NCI-H2171 (cell line): ENCODE measurements at places on chromosomes 1 and 21.

GRCh38 chr1:169460191-169460833 is 25.4 kb downstream of the SLC19A2 start:
- no peak for DNase-seq

DNA sequence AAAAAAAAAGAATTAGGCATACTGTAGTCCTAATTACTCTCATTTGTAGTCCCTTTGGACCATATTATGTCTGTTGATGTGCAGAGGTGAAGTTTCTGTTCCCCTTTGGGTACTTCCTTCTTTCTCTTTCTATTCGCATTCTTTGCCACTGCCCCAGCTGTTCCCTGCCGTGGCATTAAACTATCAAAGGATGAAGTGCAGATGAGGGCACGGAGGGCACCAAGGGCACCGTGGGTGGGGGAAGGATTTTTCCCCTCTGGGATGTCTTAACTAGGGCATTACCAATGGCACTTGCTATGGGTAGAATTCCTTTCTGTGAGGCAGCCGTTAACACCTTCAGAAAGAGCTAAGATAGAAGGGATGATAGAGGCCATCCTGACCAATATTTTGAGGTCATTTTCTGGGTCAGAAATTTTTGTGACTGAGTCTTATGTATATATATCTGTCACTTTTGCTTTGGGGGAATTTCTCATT is 4.9 kb upstream of the MAPKAPK2 start:
- no peak for DNase-seq

DNA sequence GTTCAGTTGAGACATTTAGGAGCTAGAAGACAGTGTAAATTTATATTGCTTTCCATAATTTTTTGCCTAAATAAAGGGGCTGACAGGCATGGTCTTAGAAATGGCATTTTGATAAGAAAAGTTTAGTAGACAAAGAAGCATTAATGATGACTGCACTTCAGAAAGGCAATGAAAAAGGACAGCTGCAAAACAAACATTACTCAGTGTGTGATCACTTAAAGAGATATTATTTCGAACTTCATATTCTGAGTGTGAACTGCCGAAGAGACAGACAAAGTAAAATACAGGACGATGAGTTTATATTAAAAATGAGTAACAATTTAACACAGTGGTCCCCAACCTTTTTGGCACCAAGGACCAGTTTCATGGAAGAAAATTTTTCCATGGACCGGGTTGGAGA is 243.1 kb downstream of the DPYD start:
- no peak for DNase-seq

DNA sequence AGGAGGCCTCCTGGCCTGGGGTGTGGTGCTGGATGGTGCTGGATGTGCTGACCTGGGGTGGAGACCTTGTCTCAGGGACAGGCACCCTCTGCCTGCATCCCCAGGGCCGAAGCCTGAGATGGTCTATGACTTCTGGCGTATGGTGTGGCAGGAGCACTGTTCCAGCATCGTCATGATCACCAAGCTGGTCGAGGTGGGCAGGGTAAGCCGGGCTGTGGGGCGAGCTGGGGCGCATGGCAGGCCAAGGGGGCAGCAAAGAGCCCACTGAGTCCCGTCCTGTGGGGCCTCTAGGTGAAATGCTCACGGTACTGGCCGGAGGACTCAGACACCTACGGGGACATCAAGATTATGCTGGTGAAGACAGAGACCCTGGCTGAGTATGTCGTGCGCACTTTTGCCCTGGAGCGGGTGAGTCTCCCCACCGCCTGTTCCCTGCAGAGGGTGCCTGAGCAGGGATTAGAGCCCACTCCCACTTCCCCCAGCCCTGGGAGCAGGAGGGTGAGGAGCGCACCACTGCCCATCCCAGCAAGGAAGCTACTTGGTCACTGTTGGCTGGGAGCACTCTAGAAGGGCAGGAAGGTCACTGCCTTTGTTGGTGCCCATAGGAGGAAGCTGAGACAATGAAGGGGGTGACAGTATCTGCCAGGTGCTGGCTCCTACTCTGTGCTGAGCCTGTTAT is 75.2 kb downstream of the PTPRU start:
- DNase-seq = no peak

DNA sequence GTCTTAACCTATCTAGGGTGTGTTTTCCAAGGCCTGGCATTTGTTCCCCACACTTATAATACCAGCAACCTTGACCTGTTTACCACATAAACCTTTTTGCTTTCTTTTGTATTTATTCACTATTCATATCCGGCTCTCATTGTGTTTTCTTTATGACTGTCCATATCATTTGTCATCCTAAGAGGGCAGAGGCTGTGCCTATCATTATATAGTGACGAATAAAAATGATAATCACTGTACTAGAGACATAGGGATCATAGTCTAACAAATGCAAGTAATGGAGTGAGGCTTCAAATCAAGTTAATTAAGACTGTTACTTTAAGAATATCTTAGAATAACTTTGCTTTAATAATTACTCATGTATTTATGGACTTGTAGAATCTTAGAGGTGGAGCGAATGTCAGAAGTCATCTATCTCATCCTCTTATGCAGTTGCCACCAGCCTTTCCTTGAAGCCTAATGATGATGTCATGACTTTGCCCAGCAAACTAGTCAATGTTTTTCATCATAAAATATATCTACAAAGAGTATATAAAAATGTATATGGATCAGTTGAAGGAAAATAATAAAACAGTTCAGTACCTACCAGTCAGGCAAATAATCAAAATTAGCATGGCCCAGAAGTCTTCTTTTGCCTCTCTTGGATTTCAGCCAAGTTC is 4.7 kb upstream of the ETV3 start:
- no peak for DNase-seq

- DNase-seq = no peak
Measured at GRCh38 chr1:154866257-154867063, 3.6 kb downstream of the KCNN3 start.

- DNase-seq = peak; percentile 28
Measured at GRCh38 chr1:57423656-57424211, at the start of gene DAB1. TSS of gene DAB1 (minus strand) at chr1:57424060. CDS start at chr1:57291030, 133,030 bp downstream.

GRCh38 chr21:32364387-32364786 is 28.4 kb downstream of the URB1 start:
- no peak for DNase-seq

DNA sequence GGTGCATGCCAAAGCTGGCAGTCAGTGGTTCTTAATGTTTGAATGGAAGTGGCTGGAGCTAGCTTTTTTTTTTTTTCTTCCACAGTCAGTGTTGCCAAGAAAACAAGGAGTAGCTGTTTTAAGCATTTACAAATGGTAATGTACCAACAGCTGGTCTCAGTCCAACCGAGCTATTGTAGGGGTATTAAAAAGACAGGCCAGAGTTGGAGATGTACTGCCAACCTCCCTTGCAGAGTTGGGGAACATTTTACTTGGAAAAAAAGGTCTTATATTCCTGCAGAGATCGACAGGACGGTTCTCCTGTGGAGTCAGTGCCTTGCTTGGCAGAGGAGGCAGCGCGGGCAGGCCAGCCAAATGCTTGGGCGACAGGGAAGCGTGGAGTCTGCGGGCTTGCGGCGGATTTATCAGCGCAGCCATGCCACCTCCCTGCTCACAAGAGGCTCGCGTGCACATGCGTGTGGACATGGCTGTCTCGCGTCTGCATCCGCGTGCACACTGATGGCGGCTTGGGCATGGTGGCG is 338.1 kb downstream of the RPS6KC1 start:
- no peak for DNase-seq

GRCh38 chr1:8312235-8313218 is 5.4 kb upstream of the SLC45A1 start:
- DNase-seq = no peak

GRCh38 chr1:51236531-51237350 is 668 bp downstream of the RNF11 start:
- DNase-seq = peak; percentile 3

GRCh38 chr1:192627901-192628300 is 8.0 kb upstream of the RGS13 start:
- no peak for DNase-seq

DNA sequence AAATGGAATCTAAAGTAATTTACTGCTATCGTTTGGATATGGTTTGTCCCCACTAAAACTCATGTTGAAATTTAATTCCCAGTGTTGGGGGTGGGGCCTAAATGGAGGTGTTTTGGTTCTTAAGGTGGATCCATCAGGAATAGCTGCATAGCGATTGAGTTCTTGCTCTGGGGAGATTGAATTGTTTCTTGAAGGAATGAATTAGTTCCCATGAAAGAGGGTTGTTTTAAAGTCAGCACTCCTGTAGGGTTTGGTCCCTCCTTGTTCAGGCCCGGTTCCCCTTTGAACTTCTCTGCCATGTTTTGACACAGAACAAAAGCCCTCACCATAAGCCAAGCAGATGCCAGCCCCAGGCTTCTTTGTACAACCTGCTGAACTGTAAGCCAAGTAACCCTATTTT is 170.9 kb downstream of the COL11A1 start:
- no peak for DNase-seq

DNA sequence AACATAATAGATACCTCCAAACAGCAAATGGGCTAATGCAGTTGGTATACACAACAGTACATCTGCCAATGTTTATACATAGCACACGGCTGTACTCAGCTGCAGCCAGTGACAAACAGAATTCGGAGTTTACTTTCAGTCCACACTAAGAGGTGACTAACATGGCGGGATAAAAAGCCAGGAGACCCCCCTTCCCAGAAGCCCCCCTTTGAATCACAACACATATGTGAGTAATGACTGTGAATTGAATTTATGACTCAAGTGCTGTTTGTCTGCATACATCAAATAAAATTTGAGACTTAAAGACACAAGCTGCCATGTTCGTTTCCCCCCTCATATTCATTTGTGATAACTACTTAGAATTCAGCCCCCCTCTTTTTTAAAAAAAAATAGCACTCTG is 113.2 kb downstream of the RUNX1 start:
- DNase-seq = no peak

GRCh38 chr1:43284065-43284464 is 1.3 kb downstream of the C1orf210 start:
- no peak for DNase-seq

DNA sequence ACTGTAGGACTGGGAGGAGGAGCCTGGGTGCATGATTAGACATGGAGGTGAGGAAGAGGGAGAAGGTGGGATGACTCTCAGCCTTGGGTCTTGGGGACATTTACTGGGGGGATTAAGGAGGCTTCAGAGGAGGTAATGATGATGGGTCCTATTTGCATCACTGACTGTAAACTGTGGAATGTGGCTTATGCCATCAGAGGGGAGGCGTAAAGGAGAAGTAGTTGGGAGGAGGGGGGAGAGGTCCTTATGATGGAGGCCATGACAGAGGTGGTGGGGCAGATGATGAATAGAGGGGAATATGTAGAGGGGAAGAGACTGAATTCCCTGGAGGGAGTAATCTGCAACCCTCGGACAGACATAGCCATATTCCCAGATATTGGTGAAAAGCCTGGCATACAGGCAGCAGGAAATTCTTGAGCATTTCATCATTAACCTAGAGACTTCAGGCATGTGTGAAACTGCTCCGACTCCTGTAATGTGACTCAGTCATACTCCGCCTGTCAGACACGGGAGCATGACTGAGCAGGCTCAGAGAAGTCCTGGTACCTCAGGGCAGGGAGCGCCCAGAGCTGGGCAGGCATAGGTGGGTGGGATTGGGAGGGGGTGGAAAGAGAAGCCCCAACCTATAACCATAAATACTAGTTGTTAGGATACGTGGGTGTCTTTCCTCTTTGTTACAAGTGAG is 8.0 kb upstream of the LCE5A start:
- no peak for DNase-seq

- DNase-seq = no peak
Measured at GRCh38 chr1:244436336-244437085, 15.2 kb downstream of the ADSS2 start.

GRCh38 chr1:43054961-43055360 is 96.3 kb upstream of the SLC2A1 start:
- no peak for DNase-seq

- DNase-seq = no peak
Measured at GRCh38 chr1:205701891-205702290, 21.6 kb upstream of the SLC45A3 start.

DNA sequence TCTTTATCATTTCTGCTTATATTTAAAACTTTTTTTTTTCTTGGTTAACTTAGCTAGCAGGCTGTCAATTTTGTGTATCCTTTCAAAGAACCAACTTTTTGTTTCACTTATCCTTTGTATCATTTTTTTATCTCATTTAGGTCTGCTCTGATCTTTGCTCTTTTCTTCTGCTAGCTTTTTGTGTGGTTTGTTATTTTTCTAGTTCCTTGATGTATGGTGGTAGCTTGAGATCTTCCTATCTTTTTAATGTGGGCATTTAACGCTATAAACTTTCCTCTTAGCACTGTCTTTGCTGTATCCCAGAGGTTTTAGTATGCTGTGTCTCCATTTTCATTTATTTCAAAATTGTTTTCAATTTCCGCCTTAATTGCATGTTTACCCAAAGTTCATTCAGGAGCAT is 36.5 kb downstream of the FOXJ3 start:
- no peak for DNase-seq

GRCh38 chr21:18603980-18604379 is 200.4 kb upstream of the TMPRSS15 start:
- no peak for DNase-seq

GRCh38 chr1:119420638-119421037 is 5.7 kb downstream of the HSD3B2 start:
- DNase-seq = no peak

- DNase-seq = no peak
Measured at GRCh38 chr1:189206617-189207016, 1271.0 kb downstream of the BRINP3 start.

- DNase-seq = no peak
Measured at GRCh38 chr1:165287781-165288180, 68.7 kb downstream of the LMX1A start.

DNA sequence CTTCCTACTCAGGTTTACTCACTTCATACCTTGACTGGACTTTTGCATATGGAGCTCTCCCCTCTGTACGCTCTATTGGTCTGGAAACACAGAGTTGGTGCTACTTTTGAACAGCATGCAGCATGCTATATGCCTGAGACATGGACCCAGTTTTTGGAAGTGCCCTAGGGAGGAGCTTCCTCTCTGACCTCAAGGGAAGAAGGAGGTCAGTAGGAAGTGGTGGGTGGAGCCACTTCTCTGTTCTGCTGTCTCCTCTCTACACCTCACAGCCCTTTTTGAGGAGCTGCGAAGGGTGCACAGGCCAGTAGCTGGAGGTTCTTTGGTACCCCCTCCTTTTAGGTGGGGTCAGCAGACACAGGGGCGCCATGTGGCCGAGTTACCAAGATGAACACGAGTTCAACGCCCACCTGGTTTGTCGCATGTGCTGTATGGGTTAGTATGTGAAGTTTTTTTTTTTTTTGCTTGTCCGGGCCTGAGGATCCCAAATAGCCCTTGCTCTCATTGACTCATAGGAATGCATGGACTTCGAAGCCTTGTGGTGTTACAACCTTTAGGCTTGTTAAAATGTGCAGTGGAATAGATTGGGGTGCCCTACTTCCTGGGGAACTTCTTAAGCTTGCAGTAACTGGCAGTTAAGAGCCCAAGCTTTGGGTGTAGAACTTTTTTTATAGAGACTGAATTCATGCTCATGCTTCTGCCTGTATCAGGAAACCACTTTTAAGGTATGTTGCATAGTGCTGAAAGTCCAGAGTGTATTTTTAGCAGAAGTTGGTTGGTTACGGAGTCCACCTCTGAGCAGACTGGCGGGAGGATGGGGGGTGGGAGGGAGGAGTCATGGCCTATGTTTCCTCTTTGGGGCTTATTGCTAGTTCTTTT is 10.7 kb downstream of the MACF1 start:
- no peak for DNase-seq
